ENCODE measurements at places on chromosomes 3 and 15.

DNA sequence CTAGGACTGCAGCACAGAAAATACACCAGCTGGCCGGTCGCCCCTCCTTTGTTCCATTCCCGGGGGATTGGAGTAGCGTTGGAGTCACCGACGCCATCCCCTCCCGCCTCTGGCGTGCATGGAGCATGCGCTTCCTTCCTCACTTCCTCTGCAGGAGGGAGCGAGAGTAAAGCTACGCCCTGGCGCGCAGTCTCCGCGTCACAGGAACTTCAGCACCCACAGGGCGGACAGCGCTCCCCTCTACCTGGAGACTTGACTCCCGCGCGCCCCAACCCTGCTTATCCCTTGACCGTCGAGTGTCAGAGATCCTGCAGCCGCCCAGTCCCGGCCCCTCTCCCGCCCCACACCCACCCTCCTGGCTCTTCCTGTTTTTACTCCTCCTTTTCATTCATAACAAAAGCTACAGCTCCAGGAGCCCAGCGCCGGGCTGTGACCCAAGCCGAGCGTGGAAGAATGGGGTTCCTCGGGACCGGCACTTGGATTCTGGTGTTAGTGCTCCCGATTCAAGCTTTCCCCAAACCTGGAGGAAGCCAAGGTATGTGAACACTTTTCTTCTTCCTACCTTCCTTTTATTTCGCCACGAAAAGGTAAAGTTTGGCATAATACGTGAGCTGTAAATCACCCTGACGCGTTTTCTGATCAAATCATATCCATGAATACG, at the start of gene SCG3:
Gene SCG3 (plus strand): TSS at position 201 of the 661 bp plus-strand sequence. CDS start 253 bp downstream, at position 454.
- no peak for DNase-seq

DNA sequence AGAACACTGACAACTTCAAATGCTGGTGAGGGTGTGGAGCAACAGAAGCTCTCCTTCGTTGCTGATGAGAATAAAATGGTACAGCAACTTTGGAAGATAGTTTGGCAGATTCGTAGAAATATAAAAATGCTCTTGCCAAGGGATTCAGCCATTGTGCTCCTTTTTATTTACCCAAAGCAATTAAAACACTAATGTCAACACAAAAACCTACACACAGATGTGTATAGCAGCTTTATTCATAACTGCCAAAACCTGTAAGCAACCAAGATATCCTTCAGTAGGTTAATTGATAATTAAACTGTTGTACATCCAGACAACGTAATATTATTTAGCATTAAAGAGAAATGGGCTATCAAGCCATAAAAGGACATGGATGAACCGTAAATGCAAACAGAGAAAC, 37.8 kb upstream of the LSAMP start:
- no peak for DNase-seq

DNA sequence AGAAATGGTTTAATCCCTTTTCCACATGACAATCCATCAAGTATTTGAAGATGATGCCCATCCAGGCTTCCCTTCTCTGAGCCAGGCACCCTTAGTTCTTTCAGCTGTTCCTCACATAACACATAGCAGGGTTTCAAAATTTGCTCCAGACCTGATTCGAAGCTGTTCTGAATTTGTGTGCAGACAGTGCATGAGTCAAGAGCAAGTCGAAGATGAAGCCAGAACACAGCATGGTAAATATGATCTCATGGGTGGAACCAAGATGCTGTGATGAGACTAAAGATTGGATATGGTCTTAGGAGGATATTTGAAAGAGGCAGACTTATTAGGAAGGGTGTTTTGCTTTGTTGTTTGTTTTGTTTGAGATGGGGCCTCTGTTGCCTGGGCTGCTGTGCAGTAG, 32.6 kb upstream of the PDE8A start:
- no peak for DNase-seq

GRCh38 chr3:113272385-113272779, 61.0 kb downstream of the BOC start:
- DNase-seq: no peak

DNA sequence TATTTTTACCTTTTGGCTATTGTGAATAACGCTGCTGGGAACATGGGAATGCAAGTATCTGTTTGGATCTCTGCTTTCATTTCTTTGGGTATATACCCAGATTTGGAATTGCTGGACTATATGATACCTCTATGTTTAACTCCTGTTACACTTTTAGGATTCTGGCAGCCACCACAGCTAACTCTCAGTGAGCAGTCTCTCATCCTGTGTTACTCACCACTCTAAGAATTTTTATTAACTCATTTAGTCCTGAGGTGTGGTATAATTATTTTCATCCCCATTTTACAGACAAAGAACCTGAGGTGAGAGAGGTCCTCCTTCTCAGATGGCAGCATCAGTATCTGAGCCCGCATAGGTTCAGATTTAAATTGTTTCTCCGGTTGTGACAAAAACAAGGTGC, 1.1 kb downstream of the SPATA12 start:
- no peak for DNase-seq

GRCh38 chr3:181446741-181447140, 265.0 kb upstream of the SOX2 start:
- no peak for DNase-seq

DNA sequence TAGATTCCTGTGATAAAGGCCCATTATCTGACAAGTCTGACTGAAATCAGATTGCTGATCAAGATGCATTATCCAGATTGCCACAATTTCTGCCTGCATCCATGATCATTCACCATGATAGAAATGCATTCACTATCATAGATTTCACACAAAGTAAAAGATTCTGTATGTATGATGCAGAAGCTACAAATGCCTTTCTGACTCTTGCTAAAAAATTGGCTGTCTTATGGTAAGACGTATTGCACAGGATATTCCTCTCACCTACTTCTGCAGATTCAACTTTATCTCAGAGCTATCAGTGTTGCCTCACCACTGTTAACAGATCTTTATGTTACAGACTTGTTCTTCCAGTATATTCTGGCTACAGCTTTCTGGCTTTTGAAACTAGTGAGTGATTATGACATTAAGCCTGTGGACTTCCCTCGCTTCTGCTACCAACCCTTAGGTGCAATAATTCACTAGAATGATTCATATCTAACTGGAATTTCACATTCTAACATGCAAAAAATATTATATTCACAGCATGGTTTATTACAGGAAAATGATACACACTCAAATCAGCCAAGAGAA, 955.3 kb downstream of the EPHA3 start:
- no peak for DNase-seq

DNA sequence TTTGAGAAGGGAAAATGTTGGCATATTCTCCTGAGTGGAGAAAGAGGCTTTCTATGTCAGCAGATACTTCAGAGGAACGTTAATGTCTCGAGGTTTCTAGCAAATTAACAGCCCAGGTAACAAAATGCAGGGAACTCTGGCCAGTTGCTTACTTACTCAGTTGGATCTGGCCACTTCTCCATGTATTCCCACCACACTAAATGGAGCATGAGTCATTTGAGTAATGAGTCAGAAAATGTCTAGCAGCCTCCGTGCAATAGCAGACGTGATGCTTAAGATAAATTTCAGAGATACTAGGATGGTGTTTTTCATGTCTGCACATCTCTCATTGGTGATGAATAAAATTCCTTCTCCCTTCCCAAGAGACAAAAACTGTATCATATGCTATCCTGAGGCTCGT, 671.5 kb downstream of the FHIT start:
- no peak for DNase-seq

GRCh38 chr3:10495003-10495402, 10.4 kb downstream of the ATP2B2 start:
- no peak for DNase-seq
